ENCODE measurements at places on chromosomes 11 and 22. TPM values are rescaled to one million over a fixed set of nuclear protein-coding genes. Genes with fewer than 3 reads are reported as not detected.

Gene CHADL
- total RNA-seq = 2.8 TPM

Gene PKDREJ
- 0.10 TPM for total RNA-seq

Gene CENPM
- total RNA-seq = 8.4 TPM

Gene SHISAL1
- 0.99 TPM for total RNA-seq

Gene APOBEC3B
- total RNA-seq = 3.1 TPM

Gene ZBTB16
- total RNA-seq = 25.6 TPM

Gene DNAJB13
- total RNA-seq = not detected

Gene FAM111A
- total RNA-seq = 46.8 TPM

Gene MRGPRE
- not detected for total RNA-seq

Gene RAB3IL1
- 11.1 TPM for total RNA-seq

Gene FAT3
- total RNA-seq = 17.2 TPM

Gene BET1L
- total RNA-seq = 17.8 TPM

Gene CAVIN3
- 23.8 TPM for total RNA-seq

Gene TTC36
- 0.79 TPM for total RNA-seq

Gene ARHGAP42
- 30.1 TPM for total RNA-seq

Gene ADM
- 44.3 TPM for total RNA-seq

Gene P2RY2
- 3.1 TPM for total RNA-seq

Gene ANO9
- 7.3 TPM for total RNA-seq
